Neural crest cell (in vitro differentiated cells): ENCODE measurements at places on chromosomes 3 and 15.

- DNase-seq, result no peak
Measured at GRCh38 chr3:194931865-194932264, 246.2 kb downstream of the FAM43A start.

- DNase-seq, result no peak
Measured at GRCh38 chr3:170038434-170039110, 777 bp downstream of the GPR160 start.

DNA sequence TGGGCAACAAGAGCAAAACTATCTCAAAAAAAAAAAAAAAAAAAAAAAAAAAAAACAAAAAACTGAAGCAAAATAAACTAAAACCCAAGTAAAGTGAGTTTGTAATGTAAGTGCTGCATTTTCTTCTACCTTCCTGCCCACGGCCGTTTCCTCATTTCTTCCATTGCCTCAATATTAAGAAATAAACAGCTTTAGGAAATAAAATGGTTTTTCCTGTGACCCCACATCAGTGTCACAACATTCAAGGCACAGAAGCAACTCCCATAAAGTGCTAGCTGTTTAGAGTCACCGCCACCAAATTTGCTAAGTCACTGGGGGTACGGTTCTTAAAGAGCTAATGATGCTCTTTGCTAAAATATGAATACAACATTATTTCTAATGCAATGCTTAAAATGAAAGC, 3.3 kb downstream of the PKM start:
- DNase-seq, result no peak

DNA sequence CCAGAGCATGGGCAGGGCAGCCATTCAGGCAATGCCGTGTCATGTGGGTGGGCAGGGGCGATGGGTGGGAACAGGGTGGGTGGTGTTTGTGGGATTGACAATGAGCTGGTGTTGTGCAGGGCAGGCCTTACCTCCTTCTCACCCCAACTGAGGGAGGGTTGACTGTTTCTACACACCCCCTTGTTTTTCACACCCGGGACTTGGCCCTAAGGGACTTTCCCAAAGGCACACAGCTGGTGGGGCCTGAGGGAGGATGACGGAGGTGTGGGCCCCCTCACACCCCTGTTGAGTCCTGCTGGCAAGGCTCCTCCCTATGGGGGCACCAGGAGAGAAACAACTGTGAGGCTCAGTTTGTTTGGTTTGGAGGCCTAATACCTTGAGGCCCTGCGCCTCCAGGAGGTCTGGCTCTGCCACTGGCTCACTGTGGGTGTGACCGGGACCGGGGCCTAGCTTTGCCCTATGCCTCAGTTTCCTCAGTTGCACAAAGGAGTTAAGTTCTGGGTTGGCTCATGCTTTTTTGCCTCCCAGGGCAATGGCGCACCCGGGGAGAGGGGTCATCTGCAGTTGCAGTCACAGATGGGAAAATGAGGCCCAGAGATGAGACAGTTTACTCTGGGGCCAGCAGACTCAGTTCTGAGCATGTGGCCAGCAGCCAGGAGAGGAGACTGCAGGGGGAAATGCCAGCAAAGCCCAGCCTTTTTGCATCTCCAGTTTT, 5.1 kb upstream of the DNAH1 start:
- no peak for DNase-seq

GRCh38 chr3:6120786-6121185, 740.1 kb upstream of the GRM7 start:
- no peak for DNase-seq
